GM23338 (cell line): ENCODE measurements at places on chromosomes 12 and 14. TPM values are rescaled to one million over a fixed set of nuclear protein-coding genes. Genes with fewer than 3 reads are reported as not detected.

- no peak for DNase-seq
Observed at GRCh38 chr12:75322464-75322863, 7.7 kb downstream of the CAPS2 start.

DNA sequence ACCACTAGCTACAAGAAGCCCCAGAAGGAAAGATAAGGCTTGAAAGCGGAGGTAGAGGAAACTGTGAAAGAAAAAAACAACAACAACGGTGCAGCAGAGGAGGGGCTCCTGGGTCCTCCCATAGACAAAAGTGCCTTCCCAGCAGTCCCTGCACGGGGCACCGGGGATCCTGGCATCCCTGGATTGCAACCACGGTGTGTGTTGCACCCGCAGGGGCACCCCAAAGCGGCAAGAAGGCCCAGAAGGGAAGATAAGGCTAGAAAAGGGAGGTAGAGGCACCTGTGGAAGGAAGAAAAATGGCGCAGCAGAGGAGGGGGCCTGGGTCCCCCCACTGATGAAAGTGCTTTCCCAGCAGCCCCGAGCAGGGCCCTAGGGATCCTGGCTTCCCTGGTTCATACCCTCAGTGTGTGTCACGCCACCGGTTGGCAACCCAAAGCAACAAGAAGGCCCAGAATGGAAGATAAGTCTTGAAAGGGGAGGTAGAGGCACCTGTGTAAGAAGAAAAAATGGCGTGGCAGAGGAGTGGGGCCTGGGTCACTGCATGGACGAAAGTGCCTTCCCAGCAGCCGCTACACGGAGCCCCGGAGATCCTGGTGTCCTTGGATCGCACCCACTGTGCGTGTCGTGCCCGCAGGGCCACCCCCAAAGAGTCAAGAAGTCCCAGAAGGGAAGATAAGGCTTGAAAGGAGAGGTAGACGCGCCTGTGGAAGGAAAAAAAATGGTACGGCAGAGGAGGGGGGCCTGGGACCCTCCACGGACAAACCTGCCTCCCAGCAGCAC is 281.0 kb downstream of the ALG10 start:
- no peak for DNase-seq

- DNase-seq, result no peak
Observed at GRCh38 chr12:51869931-51870330, 18.0 kb upstream of the ANKRD33 start.

The RNU4-1 gene
- total RNA-seq, result under 0.01 TPM in 1 of 2 replicates, not detected in the other

The TCHP gene
- total RNA-seq, result 2.4 and 3.1 TPM in 2 replicates
